ENCODE measurements at places on chromosomes 12 and 14. TPM values are rescaled to one million over a fixed set of nuclear protein-coding genes. Genes with fewer than 3 reads are reported as not detected.

Gene AQP5
- not detected for total RNA-seq

Gene KLRC2
- total RNA-seq: not detected

Gene PZP
- not detected for total RNA-seq

Gene PRORP
- 25.2 TPM for total RNA-seq

Gene CLEC6A
- total RNA-seq: not detected

Gene STX2
- 38.5 TPM for total RNA-seq
